Pulmonary artery endothelial cell (primary cell): ENCODE measurements at places on chromosomes 13 and 19.

DNA sequence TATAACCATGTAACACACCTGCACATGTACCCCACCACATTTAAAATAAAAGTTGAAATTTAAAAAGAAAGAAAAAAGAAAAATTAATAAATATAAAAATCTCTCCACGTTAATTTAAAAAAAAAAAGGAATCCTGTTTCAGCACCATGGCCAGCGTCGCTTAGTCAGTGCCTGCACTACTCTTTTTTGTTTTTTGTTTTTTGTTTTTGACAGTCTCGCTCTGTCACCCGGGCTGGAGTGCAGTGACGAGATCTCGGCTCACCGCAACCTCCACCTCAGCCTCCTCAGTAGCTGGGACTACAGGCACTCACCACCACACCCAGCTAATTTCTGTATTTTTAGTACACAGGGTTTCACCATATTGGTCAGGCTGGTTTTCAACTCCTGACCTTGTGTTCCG is 835.9 kb downstream of the UQCRFS1 start:
- DNase-seq, result no peak

GRCh38 chr19:56683116-56683515 is 11.6 kb upstream of the ZNF835 start:
- DNase-seq, result no peak

DNA sequence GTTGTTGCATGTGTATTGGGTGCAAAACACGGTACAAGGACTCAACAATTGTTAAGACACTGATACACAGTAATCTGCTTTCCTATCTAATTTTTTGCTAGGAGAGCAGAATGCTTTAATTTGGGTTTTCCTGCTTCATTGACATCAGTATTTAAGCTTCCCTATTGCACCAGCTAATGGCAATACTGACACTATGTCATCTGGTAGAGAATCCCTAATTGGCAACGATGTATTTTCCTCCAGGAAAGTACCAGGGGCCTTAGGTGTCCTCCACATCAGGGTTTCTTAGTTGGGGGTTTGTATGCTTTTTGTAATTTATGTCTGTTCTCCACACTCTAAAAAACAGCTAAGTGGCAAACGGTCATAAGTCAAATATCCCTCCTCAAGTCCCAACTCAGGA is 76.5 kb upstream of the FRY start:
- DNase-seq, result no peak

- DNase-seq, result no peak
These were observed 26.3 kb downstream of the CNFN start for GRCh38 chr19:42363614-42364346.

- DNase-seq, result no peak
These were observed 114.4 kb upstream of the TMTC4 start for GRCh38 chr13:100789025-100789424.

DNA sequence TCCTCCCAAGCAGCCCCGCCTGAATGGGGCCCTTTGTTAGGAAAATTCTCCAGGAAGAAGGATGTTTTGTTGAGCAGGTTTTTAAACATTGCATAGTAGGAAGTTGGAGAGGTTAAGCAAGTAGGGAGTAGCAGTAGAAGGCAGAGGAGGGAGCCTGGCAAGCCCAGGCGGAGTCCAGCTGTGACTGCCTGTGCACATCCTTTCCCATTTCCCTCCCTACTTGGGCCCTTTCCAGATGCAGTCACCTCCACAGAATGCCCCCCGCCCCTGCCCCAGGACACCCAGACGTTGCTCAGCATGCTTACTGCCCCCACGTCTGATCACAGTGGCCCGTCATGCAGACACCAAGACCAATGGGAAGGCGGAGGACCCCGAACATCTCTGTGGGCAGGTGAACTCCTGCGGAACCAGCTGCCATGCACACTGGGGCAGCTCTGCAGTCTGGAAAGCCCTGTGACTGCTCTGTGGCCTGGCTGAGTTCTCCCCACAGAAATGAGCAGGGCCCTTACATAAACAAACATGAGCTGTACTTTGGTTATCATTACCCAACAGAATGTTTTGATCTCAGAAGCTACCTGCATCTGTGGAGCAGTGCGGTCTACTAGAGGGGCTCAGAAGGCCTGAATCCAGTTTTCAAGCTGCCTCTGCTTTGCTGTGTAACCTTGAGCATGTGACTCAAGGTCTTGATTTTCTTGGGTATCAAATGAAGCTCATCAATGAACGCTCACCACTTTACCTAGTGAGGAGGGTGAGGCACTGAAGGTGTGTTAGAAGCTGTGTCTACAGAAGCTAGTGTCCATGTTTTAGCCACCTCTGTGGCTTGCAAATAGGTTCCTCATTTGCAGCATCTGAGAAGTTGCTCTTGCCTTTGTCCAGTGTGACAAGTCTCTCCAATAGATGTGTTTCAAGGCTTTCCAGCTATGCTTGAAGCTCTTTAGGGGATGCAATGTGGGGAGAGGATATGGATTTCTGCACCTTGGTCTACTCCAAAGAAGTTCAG is 84.2 kb downstream of the TNFRSF19 start:
- no peak for DNase-seq

DNA sequence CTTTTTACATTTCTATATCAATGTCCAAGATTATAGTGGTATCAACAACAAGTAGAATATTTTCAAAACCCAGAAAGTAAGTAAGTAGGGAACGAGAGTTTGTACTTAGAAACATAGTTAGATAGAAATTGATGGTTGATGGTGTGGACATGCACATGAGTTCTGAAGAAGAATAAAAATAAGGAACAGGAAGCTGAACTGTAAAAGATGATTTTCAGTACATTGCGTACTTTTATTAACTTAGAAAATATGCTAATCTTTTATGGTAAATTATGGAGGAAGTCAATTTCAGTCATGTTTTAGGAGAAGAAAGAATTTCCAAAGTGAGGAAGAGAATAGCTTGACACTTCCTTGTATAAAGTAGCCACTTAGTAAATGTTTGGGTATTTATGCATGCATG is 12.3 kb upstream of the GPR18 start:
- no peak for DNase-seq

GRCh38 chr13:40981361-40981760 is 37.8 kb downstream of the ELF1 start:
- no peak for DNase-seq

- no peak for DNase-seq
These were observed 397.1 kb downstream of the SLITRK5 start for GRCh38 chr13:88068316-88068715.

DNA sequence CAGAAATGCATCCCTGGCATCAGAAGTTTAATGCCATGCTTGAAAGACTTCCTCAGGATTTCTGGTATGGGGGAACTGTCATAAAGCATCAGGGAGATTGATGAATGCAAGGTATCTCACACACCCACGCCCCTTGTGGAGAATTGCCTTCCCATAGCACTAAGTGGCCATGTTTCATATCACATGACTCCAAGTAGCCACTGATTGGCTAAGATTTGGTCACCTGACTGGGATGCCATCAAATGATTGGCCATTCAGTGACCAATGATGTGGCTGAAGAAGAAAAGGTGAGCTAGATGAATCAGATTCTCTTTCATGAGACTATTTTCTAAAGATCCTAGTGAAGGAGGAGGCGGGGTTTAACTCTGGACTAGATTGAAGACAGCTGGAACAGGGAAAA is 7.3 kb downstream of the KLK8 start:
- DNase-seq, result no peak

- DNase-seq, result no peak
These were observed 372.8 kb downstream of the GPC5 start for GRCh38 chr13:91771229-91771628.

GRCh38 chr13:99967869-99968520 is 3.6 kb downstream of the ZIC5 start:
- DNase-seq, result no peak

DNA sequence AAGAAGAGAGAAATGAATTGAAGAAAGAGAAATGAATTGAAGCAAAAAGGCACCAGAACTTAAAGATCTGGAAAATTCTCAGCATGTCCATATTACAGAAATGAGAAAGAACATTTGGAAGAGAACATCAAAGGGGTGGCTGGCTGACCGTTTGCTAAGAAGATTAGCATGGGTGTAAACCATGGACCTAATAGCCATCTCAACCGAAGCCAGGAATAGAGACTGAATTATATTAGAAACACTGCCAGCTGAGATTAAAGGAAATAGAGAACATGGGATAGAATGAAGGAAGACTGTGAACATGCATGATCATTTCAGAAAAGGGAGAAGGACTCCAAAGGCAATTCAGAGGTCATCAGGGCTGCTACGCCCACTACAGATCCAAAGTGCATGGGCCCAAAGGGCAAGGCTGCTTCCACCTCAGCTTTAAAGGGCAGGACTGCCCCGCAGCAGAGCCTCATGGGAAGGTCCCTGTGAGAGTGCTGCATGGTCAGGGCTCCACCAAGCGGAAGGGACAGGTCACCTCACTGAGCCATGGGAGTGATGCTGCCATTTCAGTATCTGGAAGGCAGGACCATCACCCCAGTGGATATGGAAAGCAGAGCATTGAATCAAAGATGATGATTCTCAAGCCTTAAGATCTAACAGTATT is 23.1 kb downstream of the FNDC3A start:
- DNase-seq, result no peak

DNA sequence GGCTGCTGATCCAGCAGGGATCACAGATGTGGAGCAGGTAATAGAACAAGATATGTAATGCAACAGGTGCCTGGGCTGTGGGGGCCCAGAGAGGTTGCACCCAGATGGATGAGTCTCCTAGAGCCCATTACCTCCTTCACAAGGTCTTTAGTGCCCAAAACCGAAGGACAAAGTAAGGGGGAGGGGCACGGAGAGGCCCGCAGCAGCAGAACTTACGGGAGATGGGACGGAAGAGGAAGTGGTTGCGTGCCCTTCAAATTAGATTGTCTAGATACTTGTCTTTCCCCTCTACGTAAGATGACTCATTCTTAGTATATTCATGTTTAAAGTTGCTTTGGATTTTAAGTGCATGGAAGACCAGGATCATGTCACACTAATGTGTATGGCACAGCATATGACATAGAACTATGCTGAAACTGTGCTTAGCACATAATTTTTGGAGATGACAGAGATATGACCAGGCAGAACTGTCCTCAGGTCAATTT is 5.7 kb upstream of the MRPS31 start:
- no peak for DNase-seq

DNA sequence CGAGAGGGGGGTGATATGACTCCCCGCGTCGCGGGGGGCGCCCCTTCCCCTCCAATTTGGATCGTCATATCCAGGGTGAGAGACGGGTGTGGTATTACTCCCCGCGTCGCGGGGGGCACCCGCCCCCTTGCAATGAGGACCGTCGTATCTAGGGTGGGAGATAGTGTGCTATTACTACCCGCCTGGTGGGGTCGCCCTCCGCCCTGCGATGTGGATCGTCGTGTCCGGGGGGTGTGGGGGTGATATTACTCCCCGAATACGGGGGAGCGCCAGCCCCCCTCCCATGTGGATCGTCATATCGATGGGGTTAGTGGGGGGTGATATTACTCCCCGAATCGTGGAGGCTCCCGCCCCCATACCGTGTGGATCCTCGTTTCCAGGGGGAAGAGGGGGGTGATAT is 29.2 kb upstream of the RGCC start:
- no peak for DNase-seq

DNA sequence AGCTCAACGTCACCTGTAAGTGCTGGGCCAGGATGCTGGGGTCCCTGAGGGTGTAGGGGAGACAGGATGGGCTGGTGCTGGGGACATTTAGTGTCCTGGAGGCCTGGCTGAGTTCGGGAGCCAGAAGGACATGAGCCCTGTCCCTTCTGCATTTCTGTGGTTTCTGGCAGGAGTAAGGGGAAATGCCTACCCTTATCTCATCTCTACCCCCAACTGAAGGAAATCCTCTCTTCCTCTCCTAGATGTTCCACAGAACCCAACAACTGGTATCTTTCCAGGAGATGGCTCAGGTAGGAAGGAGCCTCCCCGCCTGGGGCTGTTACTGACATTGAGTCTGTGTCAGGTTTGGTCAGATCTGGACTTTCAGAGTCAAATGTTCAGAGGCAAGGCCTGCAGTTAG is 1.2 kb downstream of the CD33 start:
- DNase-seq, result no peak

DNA sequence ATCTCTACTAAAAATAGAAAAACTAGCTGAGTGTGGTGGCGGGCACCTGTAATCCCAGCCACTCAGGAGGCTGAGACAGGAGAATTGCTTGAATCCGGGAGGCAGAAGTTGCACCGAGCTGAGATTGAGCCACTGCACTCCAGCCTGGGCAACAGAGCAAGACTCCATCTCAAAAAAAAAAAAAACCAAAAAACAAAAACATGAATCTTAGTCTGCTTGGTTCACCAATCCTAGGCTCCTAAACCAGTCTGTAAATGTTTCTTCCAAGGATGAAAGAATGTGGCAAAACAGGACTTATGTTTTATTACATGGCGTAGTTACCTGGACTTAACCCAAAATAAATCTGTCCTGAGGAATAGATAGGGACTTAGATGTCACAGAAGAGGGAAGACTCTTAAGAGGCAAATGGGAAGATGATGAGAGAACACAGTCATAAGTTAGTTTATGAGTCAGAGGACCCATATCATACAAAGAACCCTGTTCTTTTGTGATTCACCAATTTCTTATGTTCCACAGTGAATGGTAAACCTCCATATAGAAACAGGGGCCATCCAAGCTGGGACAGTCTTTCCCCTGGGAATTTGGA is 6.9 kb upstream of the FBXL3 start:
- DNase-seq, result no peak

DNA sequence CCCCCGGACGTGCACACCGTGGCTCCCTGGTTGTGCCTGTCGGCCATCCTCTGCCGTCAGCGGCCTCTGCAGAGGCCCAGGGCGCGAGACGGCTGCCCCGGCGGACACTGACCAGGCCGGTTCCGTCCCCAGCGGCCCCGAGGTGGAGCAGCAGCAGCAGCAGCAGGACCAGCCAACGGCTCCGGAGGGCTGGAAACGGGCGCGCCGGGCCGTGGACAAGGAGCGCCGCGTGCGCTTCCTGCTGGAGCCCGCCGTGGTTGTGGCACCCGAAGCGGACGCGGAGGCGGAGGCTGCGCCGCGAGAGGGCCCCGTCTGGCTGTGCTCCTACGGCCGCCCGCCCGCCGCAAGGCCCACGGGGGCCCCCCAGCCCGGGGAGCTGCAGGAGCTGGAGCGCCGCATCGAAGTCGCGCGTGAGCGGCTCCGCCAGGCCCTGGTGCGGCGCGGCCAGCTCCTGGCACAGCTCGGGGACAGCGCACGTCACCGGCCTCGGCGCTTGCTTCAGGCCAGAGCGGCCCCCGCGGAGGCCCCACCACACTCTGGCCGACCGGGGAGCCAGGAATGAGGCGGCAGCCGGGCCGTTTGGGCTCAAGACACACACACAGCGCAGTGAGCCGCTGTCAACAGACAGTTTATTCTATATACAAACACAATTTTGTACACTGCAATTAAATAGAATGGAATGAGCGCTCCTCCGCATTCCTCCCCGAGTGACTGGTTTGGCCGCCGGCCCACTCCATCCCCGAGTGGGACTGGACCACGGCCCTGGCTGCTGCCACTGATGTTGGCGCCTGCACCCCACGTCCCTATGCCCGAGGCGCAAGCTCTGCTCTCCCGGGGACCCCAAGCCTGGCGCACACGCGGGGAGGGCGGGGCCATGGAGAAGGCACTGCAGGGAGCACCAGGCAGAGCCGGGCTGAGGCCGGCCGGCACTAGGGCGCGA is 9.1 kb downstream of the GRIN3B start:
- no peak for DNase-seq
